ENCODE measurements at places on chromosomes 11 and 22.

DNA sequence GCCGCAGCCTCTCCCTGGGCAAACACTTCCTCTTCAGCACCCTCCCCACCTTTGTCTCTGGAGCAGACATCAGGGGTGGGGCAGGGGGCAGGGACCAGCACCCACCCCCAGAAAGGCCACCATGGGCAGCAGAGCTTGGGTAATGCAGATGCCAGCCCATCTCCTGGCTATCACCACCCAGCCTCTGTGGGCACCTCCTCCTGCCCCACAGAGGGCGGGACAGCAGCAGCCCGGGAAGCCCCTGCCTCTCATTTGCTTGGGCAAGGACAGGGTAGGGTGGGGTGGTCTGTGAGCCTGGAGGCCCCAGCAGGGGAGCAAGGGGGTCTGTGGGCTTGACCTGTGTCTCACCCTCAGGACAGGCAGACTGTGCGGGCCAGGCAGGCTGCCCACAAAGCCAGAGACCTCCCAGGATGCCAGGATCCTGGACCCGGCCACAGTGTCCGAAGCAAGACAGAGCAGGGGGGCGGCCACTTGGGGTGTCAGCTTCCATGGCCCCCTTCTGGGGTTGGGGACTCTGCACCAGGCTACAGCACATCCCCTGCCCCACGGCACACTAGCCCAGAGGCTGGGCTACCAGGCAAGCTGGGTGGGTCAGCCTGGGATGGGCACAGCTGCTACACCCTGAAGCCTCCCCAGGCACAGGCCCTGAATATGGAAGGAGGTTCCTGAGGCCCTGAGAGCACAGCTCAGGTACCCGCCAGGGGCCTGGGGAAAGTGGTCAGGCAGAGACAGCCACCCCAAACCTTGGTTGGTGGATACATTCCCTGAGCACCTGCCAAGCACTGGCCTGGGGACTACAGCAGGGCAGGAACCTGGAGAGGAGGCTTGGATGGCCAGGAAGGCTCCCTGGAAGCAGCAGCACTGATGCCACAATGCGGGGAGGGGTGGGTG lies 4.5 kb downstream of the RNH1 start:
- DNase-seq: no peak

GRCh38 chr11:13065200-13065787 lies 56.2 kb downstream of the RASSF10 start:
- DNase-seq: no peak

DNA sequence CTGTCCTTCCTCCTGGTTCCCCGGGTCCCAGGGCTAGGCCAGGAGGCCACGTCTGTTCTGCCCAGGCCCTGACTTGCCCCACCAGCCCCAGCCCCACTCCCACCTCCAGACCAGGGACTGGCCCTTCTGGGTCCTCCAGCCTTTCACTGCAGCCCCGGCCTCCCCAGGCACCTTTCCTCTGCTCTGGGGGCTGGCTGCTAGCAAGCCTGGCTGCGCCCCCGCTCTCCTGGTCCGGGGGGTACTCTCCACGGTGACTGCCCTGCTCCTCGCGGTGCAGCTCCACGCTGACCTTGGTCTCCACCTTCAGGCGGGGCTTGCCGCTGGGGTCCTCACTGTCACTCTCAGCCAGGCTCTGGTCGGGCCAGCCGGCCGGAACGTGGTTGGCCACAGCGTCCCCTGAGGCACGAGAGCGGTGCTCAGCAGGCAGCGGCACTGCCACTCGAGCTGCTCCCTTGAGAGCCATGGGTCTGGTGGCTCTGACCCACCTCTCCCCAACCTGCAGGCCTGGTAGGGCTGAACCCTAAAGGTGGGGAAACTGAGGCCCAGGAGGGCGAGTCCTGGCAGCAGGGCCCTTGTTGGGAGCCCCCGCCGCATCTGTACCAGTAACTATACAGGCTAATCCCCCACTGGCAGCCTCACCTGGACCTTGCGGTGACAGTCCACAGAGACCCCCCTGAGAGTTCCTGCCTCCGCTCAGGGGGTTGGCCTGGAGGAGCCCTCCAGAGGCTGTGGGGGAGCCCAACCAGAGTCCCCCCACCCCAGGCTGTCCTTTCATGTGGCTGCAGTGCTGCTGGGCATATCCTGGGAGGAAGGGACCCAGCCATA lies 29.0 kb downstream of the TRMU start:
- DNase-seq: no peak

GRCh38 chr11:3684819-3685172 lies 13.6 kb upstream of the CHRNA10 start:
- DNase-seq: no peak

GRCh38 chr11:12871788-12872321 lies 137.3 kb upstream of the RASSF10 start:
- DNase-seq: no peak

DNA sequence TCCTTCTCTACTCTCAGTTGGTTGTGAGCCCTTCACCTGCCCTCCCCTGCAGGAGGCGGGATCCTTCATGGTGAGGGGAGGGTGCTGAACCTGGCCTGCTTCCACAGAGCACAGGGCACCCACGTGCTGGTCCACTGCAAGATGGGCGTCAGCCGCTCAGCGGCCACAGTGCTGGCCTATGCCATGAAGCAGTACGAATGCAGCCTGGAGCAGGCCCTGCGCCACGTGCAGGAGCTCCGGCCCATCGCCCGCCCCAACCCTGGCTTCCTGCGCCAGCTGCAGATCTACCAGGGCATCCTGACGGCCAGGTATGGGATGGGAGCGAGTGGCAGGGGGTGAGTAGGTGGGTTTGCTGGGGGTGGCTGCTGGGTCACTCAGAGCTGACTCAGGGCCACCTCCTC lies 6.3 kb downstream of the SSH3 start:
- no peak for DNase-seq

GRCh38 chr11:121909596-121909995 lies 206.4 kb downstream of the BLID start:
- DNase-seq: no peak

- peak; percentile 32 for DNase-seq
Observed at GRCh38 chr22:38751422-38752346, 4.1 kb downstream of the SUN2 start.

DNA sequence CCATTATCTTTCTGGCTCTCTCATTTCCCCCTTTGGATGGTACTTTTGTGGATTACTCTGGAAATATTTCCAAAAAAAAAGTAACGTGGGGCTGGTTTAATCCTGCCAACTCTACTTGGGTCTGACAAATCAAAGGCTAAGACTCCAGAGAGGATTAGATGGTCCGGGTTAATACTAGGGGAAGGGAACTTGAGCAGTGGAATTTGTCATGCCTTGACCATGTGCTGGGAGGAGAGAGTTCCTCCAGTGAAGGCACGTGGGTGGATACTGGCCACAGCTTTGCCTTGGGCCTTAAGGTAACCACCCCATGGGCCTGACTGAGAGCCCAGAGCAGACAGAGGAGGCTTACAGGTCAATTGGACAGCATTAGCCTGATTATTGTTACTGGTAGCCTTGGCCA lies 120.3 kb downstream of the NAV2 start:
- DNase-seq: no peak

DNA sequence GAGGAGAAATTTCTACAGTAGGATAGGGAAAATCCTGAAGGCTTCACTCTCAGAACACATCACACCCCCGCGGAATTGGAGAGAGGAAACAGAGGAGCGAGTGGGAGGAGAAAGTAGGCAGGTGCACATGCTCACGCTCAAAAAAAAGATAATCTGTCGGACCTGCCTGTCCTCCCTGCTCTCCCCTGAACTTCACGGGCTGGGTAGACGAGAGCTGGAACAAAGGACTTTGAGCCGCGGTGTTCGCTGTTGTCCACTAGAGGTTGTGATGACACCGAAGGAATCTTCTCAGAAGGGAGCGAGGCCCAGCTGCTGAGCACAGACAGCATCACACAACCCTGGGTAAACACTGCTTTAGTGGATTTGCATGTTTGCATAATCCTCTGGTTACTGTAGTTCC lies 5.0 kb downstream of the SEZ6L start:
- no peak for DNase-seq

DNA sequence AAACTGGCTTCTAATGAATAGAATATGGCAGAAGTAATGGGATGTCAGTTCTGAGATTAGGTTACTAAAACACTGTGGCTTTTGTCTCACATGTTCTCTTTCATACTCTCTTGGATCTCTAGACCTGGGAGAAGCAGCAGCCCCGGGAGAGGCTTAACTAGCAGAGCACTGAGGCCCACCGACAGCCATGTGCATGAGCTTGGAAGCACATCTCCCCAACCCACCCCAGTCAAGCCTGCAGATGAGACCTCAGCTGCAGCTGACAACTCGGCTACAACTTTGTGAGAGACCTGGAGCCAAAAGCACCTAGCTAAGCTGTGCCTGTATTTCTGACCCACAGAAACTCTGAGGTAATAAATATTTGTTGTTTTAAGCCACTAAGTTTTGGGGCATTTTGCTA lies 100.8 kb downstream of the TRIM29 start:
- no peak for DNase-seq

- no peak for DNase-seq
Observed at GRCh38 chr11:8034106-8034585, 46.9 kb upstream of the TUB start.

GRCh38 chr11:78698612-78699011 lies 123.9 kb upstream of the NARS2 start:
- no peak for DNase-seq

DNA sequence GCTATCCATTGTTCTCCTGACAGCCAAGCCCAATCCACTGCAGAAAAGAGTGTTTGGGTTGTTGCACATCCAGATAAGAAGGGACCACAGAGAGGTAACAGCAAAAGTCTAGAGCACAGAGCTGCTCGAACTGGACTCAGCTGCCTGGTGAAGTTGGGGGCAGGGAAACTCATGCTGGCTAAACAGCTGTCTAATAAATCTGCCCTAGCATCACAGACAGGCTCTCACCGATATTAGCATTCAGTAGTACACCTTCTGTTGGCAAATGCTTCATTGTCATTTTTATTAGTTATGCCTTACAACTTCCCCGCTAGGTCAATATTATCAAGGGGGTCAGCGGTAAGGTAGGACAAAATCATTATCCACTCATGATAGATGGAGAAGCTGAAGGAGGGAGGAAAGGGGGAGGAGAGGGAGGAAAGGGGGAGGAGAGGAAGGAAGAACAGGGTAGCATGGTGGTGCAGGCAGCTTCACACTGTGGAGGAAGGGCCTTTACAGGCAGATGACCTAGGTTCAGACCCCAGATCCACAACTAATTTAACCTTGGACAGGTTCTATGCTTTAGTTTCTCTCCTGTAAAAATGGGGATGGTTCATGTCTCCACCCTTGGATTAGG lies 102.7 kb downstream of the LARGE1 start:
- no peak for DNase-seq

DNA sequence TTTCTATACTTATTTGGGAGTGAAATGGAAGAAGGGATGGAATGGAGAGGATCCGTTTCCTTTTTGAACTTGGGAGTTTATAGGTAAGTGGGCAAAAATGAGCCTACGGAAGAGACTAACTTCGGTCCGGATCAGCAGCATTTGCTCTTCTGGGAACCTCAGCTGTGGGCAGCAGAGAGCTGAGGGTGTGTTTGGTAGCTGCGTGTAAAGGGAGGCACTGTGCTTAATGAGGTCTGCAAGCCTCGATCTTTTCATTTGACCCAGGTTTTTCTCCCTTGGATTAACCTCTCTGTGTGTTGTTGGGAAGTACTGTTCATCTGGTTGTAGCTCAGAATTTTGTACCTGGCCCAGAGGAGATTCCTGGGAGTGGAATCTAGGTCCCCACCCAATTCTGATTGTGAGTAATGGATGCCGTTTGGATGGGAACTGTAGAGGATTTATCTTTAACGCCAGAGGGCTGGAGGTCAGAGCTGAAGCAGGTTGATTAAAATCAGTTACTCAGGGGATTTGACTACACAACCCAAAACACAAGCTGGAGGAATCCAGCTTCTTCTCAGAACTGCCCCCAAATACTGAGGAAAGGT lies 201.6 kb upstream of the SORL1-AS1 start:
- no peak for DNase-seq

DNA sequence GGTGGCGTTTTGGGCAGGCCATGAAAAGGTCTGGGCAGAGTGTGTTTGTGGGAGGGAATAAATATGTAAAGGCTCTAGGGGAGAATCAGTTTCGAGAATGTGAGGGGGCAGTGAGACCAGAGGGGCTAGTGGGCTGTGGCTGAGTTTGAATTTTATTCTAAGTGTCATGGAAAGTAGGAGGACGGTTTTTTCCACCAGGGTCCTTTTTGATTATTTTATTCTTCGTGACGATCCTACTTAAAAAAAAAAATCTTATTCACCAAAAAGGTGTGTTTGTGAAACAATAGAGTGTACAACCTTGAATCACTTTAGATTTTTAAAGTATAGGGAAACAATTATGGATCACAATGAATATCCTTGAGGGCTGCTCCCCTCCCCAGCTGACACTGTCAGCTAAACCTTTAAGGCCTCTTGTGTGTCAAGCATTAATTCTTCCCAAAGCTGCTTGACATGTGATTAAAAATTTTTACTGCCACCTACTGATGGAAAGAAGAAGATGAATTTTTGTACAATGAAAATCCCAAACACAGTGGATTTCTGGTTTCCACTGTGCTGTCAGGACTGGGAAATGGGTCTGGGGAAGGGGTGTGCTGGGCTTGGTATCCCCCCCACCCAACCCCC lies 107.5 kb upstream of the OR4B1 start:
- DNase-seq: no peak

DNA sequence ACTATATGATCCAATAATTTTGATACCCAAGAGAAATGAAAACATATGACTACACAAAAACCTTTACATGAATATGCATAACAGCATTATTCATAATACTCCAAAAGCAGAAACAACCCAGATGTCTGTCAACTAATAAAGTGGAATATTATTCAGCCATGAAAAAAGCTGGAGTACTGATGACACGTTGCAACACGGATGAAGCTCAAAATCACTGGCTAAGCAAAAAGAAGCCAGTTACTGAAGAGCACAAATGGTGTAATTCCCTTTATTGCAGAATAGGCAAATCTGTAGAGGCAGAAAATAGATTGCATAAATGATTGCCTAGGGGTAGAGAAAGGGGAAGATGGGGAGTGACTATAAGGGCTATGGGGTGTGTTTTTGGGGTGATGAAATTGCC lies 117.6 kb upstream of the FGF3 start:
- DNase-seq: no peak

- no peak for DNase-seq
Observed at GRCh38 chr11:2577991-2578928, 121.5 kb downstream of the KCNQ1OT1 start.

- DNase-seq: no peak
Observed at GRCh38 chr11:22795914-22796313, 33.7 kb downstream of the SVIP start.

- DNase-seq: no peak
Observed at GRCh38 chr11:60852117-60852981, 3.4 kb downstream of the PTGDR2 start.

DNA sequence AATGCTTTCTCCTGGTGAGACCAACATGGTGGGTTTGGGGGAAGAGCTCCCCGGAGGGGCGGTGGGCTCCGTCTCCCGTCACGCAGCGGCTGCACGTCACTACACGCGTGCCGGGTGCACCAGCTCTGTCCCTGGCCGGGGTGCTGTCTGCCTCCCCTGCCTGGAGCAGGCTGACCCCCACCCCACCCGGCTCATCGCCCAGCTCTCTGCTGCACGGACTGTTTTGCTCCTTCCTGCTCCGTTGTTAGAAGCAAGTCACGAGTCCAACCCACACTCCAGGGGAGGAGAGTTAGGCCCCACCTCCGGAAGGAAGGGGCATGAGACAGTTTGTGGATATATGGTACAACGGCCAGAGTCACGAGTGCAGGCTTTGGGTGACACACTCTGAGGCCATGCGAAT lies 364.9 kb downstream of the BRD1 start:
- DNase-seq: no peak

- DNase-seq: no peak
Observed at GRCh38 chr11:111512296-111513239, at the start of gene BTG4. Gene BTG4, minus strand, starts transcription at chr11:111512386. Its CDS starts 13,610 bp downstream, at chr11:111498776.

- no peak for DNase-seq
Observed at GRCh38 chr11:125946712-125947418, 1.0 kb downstream of the VSIG10L2 start.

- DNase-seq: no peak
Observed at GRCh38 chr11:94834911-94835593, 66.9 kb downstream of the AMOTL1 start.
